ENCODE measurements at places on chromosomes 5 and 9.

DNA sequence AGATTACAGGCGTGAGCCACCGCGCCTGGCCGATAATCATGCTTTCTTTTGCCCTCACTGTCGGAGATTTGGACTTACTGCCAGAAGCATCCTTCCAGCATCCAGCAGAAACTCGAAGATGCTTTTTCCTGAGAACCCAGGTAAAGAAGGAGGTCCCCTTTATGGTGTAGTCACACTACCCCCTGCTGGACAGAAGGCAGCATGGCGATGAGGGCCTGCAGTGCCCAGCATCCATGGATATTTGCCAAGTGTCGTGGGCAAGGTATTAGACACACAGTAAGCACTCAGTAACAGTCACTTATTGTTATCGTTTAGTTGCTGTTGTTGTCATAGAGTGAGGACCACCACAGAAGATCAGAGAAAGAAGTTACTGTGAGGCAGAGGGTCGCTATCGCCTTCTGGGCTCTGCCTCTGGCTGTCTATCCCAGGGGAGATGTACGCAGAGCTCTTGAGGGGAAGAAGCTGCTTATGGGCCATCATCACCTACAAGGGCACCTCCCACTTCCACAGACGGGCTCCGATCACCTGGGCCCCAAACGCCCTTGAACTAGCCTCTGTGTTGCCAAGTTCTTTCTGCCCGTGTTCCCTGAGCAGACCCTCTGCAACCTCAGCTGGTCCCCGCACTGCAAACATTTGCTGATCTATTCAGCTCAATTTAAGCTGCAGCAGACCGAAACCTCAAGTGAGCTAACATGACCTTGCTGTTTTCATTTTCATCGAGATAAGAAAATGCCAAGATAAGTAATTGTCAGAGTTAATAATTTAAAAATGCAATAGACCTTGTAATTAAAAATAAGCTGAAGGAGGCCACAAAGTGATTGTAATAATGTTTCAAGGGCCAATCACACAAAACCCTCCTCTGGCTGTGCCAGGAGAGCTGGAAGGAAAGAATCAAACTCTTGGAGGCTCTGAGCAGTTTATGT lies 23.9 kb downstream of the C5orf15 start:
- peak; percentile 24 for DNase-seq

- DNase-seq: no peak
Measured at GRCh38 chr9:118575341-118576070, 793.7 kb downstream of the BRINP1 start.

DNA sequence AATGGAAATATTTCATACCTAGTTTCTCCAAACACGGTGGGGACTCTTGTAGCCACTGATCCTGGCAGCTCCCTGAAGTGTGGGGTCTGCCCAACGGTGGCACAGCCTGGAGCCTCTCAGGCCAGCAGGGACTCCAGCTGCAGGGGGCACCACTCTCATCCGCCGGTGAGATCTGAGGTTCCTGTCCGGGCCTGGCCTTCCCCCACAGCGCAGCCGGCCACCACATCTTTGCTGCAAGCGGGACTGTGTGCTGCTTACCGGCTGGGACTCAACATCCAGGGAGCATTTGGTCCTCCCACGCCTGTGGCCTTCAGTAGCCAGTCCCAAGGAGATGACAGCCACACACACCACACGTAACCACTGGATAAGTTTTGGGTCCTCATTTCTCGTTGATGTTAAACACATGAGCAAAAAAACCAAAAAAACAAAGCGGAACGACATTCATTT lies 7.7 kb upstream of the NKX2-5 start:
- DNase-seq: no peak

GRCh38 chr9:69671311-69671878 lies 776 bp downstream of the APBA1 start:
- no peak for DNase-seq

- no peak for DNase-seq
Measured at GRCh38 chr5:71528206-71528605, 58.9 kb upstream of the MCCC2 start.

GRCh38 chr5:105740242-105740641 lies 1930.5 kb downstream of the EFNA5 start:
- DNase-seq: no peak

DNA sequence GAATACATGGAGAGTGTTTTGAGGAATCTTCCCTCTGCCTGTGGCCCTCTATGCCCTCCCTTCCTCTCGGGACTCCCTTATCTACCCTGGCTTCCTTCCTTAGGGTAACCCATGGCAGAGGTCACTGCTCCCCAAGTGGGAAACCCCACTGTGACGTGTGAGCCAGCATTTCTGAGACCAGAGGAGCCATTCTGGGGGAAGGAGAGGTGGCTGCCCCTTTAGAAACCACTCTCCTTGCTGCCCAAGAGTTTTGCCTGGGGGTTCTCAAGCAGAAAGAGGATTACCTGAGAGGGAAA lies 23.1 kb downstream of the CCNJL start:
- no peak for DNase-seq

- no peak for DNase-seq
Measured at GRCh38 chr5:172683264-172683644, 42.2 kb downstream of the NEURL1B start.
